ENCODE measurements at places on chromosomes 1 and 21.

DNA sequence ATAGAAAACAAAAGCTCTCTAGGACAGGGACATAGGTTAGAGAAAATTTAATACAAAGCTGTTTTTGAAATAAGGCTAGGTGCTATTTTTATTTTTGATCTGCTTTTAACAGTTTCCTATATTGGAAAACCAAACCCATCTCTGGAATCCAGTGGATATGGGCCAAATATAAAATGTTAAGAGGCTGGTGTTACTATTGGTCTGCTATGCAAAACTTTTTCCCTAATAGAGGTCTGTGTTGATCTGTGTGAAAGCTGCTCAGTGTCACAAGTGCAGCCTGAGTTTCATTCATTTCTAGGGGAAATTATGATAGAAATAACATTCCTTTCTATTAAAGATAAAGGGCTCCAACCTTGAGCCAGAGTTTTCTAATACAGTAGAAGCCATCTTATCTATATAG, 116.4 kb downstream of the OLFML2B start:
- DNase-seq, result no peak

GRCh38 chr1:67793562-67793961, 39.7 kb downstream of the GNG12 start:
- no peak for DNase-seq

DNA sequence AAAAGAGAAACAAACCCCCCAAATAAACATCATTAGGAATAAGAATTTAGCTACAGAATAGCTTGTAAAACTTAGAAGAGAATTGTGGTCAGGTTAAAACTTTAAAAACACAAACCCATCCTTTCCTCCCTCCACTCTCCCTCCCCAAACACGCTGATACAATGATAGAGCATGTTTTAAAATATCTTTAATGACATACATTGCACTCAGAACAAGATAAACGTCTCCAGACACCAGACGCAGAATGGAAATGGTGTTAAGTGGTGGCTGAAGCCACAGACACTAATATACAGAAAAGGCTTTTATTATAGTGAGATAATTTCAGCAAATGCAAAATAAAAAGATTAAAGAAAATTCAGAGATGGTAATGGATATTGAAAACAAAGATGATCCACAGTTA, 58.9 kb upstream of the SAMD13 start:
- no peak for DNase-seq

DNA sequence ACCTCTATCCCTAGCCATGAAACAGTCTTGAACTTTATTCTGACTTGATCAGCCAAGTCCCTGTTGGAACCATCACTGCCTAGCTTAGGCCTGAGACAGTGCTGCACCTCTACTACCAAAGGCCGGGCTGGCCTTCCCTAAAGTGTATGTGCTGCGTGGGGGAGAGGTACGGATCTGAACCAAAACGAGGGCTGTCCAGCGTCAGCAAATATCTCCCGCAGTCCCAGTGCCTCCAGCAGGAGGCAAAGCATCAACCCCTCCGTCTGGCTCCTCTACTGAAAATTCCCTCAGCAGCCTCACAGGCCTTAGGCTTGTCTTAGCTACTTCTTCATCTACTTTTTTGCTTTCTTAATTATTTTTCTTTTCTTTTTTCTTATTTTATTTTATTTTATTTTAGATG, 33.3 kb upstream of the KIF26B start:
- no peak for DNase-seq

- no peak for DNase-seq
Measured at GRCh38 chr1:154349121-154349520, 23.8 kb downstream of the ATP8B2 start.
